ENCODE measurements at places on chromosomes 1 and 21. TPM values are rescaled to one million over a fixed set of nuclear protein-coding genes. Genes with fewer than 3 reads are reported as not detected.

Gene F5
- total RNA-seq = 0.16 TPM

Gene SERTAD4
- 16.7 TPM for total RNA-seq

Gene KCNK1
- total RNA-seq = 2.9 TPM

Gene EPRS1
- 269 TPM for total RNA-seq

Gene FMO2
- total RNA-seq = 7.4 TPM

Gene SIK1
- total RNA-seq = 4.4 TPM

Gene MYOG
- not detected for total RNA-seq

Gene NPL
- total RNA-seq = 2.3 TPM

Gene ORC1
- 12.6 TPM for total RNA-seq

Gene S100A3
- total RNA-seq = not detected
